ENCODE measurements at places on chromosomes 1 and 21. TPM values are rescaled to one million over a fixed set of nuclear protein-coding genes. Genes with fewer than 3 reads are reported as not detected.

GADD45A gene
- 25.3 TPM for total RNA-seq

RNASEL gene
- total RNA-seq: 35.4 TPM

CCDC18 gene
- 14.8 TPM for total RNA-seq

GALNT2 gene
- 18.9 TPM for total RNA-seq

STUM gene
- total RNA-seq: not detected
